ENCODE measurements at places on chromosomes 11 and 22.
A peak's percentile ranks its signal among the peaks of the same experiment; 100 is the strongest.

GRCh38 chr11:9230296-9230695, 34.9 kb downstream of the DENND5A start:
- DNase-seq = no peak

DNA sequence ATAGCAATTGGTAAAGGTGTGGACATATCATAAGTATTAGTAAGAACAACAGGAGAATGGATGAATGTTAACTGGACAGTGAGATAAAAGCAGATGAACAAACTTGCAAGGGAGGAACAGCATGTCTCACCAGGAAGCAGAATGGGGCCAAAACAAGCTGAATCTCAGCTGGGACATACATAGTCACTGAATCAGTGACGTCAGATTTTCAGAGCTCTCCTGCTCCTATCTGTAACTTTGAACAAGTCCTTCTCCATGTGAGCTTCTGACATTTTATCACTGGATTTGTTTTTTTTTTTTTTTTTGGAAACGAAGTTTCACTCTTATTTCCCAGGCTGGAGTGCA, 118.7 kb downstream of the BBOX1 start:
- no peak for DNase-seq

DNA sequence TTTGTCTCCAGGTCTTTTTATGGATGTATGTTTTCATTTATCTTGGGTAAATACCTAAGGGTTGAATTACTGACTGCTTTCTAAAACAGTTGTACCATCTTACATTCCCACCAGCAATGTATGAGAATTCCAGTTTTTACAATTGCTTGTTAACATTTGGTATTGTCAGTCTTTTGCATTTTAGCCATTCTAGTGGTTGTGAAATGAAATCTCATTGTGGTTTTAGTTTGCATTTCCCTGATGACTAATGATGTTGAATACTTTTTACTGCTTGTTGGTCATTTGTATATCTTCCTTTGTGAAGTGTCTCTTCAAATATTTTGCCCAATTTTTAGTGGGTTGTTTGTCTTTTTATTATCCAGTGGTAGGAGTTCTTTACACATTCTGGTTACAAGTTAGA, 92.8 kb downstream of the ARFGAP2 start:
- peak; percentile 51 for DNase-seq

GRCh38 chr22:39906207-39906606, 5.3 kb downstream of the GRAP2 start:
- DNase-seq = no peak

- peak; percentile 76 for DNase-seq
Measured at GRCh38 chr11:57277845-57278720, 41.0 kb upstream of the APLNR start.

- DNase-seq = no peak
Measured at GRCh38 chr11:124889191-124890091, 8.2 kb downstream of the ROBO4 start.

DNA sequence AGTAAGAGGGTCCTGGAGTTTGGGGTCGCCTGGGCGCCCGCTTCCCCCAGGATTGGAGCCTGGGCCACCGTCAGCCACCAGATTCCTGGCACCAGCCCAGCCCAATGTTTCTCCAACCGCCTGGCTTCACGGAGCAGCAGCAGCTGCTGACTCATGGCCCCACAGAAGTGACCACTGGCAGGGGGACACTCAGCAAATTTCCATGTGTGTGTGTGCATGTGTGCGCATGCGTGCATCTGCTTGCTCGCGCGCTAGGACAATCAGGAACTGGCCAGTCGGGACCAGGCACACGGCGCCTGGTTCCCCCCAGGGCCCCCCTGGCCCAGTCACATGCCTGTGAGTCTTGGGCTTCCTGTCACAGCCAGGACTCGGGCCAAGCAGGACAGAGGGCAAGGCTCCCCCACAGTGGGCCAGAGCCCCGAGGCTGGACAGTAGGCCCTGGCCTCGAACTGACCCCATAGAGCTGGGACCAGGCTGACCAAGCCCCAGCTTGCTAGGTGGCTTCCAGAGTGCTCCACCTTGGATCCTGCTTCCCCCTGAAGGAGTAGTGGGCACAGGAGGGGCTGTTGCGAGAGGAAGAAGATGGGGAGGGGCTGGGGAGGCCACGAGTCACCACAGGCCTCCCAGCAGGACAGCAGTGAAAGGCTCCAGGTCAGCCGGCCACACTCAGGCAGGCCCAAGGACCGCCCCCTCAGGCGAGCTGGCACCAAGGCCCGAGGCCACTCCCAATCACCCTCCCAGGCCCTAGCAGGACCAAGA, 3.2 kb downstream of the CTSD start:
- no peak for DNase-seq

DNA sequence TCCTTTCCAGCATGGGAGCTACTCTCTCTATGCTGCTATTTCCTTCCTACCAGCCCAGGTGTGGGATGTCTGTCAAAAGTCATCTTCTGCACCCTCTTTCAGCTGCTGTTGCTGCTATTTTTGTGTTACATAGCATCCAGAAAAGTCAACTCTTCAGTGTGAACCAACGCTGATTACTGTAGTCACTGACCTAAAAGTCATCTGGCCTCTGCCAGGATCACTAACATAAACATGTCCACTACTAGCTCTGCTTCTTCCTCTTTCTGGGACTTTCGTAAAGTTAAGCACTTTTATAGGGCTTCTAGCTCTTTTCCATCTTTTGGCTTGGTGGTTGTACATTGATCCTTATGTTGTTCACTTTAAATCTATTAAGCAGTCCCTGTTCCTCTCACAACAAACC, 90.2 kb upstream of the CARD18 start:
- no peak for DNase-seq

DNA sequence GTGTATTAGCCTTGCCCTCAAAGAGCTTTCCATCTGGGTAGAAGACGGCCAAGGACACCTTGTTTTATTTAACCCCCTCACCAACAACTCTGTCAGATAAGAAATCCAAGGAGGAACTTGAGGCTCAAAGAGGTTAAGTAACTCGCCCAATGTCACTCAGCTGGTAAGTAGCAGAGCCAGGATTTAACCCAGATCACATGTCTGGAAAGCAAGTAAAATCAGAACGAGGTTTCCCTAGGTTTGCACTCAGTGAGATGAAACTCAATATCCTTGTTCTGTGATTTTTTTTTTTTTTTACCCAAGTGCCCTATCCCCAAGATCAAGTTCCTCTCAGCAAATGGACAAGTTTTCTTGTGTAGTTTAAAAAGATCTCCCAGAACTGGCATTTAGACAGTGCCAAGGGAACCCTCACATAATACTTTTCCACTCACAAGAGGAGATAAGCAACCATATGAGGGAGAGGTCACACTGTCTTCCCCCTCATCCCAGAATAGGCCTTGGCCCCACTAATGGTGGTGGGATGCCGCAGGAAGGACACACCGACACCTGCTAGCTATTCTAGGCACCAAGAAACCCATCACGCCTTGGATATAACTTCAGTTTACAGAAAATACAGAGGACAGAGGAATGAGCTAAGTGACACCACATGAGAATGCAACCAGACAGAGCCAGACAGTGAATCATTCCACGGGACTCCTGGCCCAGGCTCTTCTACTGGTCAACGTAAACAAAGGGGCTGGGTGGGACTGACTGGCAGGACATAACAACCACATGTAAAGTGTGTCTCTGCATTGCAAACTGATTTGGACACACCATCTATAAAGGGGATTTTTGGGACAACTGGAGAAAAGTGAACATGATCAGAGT, 8.6 kb upstream of the ARAP1 start:
- no peak for DNase-seq

DNA sequence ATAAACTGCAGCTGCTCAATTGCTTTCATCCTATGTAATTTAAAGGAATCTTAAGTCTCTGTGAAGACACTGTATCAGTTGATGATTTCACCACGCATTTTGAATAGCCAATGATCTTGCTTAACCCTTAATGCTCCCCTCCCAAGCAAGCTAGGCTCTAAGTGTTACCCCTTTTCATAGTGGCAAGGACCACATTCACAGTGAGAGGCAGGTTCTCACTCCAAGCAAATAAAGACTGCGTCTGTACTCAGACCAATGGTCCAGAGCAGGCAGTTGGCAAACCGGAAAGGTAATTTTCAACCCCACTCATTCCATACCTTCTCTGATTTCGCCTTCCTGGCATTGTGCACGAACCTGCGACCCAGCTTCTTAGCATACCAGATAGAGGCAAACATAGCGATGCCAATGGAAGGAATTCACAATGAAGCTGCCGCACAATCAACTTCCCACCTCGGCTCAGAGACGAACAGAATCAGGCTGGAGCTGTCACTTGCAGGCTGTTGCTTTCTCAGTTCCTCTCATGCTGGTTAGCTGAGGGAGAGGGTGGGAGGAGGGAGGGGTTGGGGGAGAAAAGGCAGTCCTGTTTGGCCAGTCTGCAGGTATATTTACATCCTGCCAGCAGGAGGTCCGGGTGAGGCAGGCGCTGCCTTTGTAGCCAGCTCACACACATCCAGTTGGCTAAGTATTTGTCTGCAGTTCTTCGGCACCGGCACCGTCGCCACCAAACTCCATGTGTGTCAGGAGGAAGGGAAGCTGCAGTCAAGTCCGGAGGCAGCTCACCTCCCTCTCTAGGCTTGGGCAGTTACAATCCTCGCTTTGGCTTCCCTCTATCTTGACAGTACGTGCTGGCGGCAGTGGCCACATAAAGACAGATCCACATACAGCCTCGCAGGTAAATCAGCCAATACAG, 1151.2 kb upstream of the CCDC90B start:
- no peak for DNase-seq

DNA sequence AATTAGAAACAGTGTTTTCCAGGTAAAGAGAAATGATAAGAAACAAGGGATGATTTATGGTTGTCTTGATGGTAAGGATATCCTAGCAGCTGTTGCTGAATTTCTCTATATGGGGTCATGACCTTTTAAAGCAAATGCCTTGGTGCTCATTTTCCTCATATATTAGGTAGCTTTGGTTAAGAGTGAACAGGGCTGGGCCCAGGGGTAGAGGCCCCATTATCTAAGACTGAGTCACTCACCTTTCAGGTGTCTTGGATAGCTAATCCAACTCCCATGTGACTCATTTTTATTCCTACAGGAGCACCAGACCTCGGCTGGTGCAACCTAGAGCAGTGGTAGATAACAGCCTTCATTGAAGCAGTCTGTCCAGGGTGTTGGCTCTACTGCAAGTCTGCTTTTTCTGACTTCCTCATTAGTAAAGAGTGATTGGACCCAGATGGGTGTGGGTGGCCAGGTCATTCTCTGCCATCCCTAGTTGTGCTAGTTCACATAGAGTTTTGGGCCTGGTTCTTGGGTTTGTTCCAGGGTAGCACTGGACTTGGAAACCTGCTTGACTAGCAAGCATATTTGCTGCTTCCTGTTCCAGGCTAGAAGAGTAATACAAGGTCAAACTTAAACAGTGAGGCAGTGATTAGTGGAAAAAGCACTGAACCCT, 37.4 kb downstream of the CTNND1 start:
- peak; percentile 93 for DNase-seq

GRCh38 chr11:36635066-36635862, 37.2 kb upstream of the RAG2 start:
- DNase-seq = no peak

GRCh38 chr22:50189184-50189848, 3.6 kb downstream of the TRABD start:
- no peak for DNase-seq
